Urinary bladder (tissue), 4 donors: ENCODE measurements at places on chromosomes 6 and 20.

- no peak for DNase-seq
Observed at GRCh38 chr6:74785236-74785635, 420.6 kb downstream of the COL12A1 start.

DNA sequence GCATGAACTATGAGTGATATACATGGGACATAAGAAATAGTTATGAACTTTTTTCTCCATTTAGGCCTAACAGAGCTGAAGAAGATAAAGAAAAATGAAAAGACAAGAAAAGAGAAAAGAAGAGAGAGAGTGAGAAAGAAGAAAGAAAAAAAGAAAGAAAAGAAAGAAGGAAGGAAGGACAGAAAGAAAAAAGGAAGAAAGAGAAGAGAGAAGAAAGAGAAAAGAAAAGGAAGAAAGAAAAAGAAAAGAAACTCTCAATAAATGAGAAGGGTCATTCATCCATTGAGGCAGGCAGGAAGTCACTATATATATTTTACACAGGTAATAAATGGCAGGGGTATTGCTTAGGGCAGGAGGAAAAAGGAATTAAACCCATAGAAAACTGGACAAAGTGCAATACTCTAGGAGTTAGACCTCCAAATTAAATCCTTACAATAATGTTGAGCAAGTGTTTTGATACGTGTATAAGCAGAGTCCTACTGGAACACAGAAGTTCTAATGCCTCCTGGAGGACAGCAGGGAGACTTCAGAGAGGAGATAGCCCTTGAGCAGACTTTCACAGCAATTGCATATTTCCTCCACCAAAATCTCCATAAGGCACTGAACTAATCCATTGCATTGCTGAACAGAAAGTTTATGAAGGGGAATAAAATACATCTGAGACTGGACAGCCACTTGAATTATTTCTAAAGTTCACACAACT is 86.4 kb upstream of the TENT5A start:
- DNase-seq = no peak

- DNase-seq = no peak
Observed at GRCh38 chr6:156348424-156348823, 428.8 kb upstream of the ARID1B start.

DNA sequence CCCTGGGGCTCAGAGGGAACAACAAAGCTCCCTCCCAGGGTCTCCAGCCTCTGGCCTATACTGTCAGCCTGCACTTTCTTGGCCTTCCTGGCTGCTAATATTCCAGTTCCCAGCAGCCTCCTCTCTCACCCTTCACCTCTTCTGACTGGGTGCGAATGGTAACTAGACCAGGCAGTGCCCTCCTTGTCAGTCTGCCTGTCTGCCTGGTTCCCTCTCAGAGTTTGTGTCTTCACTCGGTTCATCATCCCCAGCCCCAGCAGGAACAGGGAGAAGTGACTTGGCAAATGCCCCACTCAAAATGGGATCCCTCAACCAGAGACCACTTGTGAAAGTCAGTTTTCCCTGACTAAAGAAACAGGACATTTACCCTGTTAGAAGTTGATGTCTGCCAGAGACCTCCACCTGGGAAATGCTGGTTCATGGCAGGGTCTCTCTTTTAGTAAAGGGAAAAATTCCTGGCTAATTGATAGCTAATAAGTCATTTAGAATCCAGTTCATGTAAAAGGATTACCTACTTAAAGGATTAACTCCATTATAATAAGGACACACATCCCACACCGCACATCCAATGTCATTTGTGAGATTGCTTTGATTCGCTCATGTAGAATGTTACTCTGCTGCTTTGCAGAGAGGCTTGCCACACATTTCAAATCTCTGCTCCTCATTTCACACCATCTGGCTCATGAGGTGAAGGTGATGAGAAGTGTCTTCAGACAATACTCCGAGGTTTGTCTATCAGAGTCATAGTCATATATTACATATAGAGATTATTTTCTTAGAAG is 18.6 kb upstream of the MICB start:
- no peak for DNase-seq

- DNase-seq = no peak
Observed at GRCh38 chr6:53302678-53303360, 45.9 kb downstream of the ELOVL5 start.

- DNase-seq = no peak
Observed at GRCh38 chr20:32479012-32479411, 106.1 kb downstream of the NOL4L start.

DNA sequence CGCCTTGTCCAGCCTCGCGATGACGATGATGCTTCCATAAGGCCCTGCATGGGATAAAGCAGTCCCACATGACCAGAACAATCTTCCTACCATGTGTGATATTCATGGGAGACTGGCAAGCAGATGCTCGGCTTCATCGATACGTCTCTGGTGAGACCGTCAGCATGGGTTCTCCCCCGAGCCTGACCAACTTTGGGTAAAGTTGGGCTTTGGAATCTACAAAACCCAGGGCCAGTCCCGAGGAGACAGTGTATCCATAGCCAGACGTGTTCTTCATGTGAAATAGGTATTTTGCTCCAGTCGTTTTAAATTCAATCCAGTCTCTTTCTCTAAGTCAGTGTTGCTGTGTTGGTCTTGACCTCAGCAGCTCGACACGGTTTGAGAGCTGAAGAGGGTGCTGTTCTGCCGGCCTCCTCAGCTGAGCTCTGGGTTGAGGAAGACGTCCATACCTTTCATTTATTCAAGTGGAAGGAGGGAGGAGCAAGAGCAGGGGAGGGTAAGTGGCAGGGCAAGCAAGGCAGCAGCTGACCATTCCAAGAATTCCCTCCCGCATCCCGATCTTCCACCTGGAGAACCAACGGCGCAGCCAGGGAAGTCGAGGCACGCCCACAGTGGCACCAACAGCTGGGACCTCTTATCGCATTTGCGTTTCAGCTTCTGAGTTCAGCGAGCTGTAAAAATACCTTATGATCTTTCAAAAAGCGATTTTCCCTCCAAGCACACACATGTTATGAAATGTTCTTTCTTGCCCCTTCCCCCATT is 64.0 kb upstream of the THBS2 start:
- DNase-seq = no peak

GRCh38 chr20:35312318-35312717 is 20.1 kb upstream of the FAM83C start:
- DNase-seq = no peak

DNA sequence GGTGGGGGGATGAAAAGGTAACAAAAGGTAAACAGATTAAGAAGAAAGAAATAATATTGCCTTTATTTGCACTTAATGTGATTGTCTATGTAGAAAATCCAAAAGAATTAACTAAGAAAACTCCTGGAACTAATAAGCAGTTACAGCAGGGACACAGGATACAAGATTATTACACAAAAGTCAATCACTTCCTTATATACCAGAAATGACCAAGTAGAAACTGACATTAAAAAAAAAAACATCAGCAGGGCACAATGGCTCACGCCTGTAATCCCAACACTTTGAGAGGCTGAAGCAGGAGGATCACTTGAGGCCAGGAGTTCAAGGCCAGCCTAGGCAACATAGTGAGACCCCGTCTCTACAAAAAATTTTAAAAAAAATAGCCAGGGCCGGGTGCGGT is 123.2 kb upstream of the RIPOR2 start:
- no peak for DNase-seq

GRCh38 chr20:47991875-47992488 is 206.7 kb upstream of the SULF2 start:
- DNase-seq = no peak

GRCh38 chr6:140809694-140810101 is 1323.0 kb upstream of the GJE1 start:
- no peak for DNase-seq

- DNase-seq = no peak
Observed at GRCh38 chr6:10626154-10626741, 68.2 kb downstream of the C6orf52 start.

DNA sequence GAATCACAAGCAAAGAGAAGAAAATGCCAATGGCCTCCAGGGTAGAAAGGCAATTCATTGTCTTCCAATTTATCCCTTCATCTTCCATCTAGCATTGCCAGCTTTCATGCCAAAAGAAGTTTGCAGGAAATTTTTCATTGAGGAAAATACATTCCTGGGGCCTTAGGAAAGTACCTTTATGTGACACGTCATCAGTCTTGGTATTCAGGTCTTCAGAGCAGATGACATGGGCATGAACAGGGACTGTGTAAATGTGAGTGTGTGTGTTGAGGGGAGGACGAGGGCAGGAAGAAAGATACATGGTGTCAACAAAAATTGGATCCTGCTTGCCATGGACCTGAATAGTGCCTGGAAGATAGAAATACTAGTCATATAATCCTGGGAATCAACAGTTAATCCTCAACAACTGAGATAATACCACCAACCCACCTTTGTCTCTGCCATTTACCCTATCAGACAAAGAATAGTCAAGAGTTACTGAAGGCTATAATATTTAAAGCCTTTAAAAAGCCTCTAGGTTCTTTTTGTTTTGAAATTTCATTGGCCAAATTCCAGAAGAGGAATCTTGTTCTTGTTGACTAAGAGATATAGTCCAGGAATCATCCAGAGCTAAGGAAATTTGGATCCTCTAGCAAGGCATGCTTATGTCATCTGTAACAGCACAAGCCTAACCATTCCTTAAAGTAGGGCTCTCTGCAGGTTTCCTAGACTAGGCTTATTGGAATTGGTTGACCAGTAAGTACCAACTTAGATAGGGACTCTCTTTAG is 405.8 kb upstream of the SASH1 start:
- DNase-seq = no peak

DNA sequence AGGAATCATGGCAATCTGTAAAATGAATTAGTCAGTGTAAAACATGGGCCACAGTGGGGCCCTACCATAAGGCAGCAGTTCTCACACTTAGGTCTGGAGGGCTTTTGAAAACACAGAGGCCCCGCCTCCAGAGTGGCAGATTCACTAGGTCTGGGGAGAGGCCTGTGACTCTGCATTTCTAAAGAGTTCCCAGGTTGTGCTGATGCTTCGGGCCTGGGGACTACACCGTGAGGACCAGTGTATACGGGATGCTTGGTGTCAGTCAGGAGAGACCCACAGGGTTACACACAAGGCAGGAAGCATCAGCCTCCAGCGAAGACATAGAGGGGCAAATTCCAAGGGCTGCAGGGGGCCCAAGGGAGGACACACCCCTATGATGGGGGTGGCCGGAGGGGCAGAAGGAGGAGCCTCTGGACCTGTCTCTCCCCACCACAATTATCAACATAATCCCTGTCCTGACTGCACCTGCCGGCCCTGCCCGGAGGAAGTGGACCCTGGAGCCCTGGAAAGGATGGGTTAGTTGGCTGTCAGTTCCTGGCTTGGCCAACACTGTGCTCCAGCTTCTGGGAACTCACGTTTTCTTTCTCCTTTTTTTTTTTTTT is 46.7 kb downstream of the FGD2 start:
- no peak for DNase-seq

GRCh38 chr6:7124636-7125035 is 16.9 kb downstream of the RREB1 start:
- no peak for DNase-seq

- DNase-seq = no peak
Observed at GRCh38 chr6:107228754-107229153, 113.4 kb upstream of the BEND3 start.

DNA sequence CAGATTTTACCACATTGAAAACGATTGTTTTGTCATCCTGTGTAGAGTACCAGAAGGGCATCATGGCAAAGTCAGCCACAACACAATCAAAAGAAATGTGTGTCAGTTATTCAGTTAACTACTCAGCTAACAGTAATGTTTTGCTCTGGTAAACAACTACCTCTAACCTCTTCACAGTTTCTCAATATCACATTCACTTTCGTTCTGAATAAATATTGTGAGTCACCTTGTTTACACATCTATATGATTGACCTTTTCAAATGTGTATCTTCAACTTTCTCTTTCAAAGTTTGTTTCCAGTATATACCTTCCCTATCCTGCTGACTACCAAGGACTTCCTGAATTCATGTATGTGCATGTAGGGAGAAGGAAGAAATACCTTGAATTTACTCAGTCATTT is 216.6 kb upstream of the UFL1 start:
- DNase-seq = no peak

DNA sequence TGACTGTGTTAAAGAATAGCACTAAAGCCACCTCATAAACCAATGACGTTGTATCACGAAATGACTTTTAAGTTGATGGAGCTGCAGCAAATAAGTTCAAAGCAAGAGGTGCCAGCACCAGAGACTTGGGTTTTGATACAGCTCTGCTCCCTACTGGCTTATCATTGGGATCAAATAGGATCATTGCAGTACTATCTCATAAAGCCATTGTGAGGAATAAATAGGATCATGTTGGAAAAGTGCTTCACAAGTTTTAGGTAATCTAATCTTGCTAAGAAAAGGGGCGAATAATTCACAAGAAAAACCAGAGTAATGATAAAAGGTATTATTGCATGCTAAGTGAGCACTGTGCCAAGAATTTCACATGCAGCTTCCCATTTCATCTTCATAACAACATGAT is 10.4 kb upstream of the CEP85L start:
- no peak for DNase-seq

GRCh38 chr6:8855411-8855810 is 420.1 kb upstream of the SLC35B3 start:
- DNase-seq = no peak

DNA sequence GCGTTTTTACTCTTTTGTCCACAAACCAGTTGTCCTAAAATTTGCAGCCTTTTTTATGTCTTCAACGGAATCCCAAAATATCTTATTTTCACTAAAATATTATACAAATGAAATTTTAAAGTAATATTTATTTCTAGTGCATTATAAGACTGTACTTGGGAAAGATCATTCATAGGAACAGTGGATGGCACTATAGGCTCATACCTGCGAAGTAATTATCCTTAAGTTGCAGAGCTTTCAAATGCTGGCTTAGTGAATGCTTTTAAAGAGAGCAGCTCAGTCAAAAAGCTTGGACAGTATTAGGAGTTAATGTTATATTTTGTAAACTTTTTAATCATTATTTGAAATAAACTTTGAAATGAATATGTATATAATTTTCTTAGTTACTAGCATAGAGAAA is 254.9 kb downstream of the CDKAL1 start:
- no peak for DNase-seq

GRCh38 chr20:10971096-10971495 is 297.3 kb upstream of the JAG1 start:
- DNase-seq = no peak

GRCh38 chr6:108097882-108098281 is 23.3 kb upstream of the OSTM1 start:
- no peak for DNase-seq

- no peak for DNase-seq
Observed at GRCh38 chr6:111846492-111847409, 26.5 kb downstream of the FYN start.

DNA sequence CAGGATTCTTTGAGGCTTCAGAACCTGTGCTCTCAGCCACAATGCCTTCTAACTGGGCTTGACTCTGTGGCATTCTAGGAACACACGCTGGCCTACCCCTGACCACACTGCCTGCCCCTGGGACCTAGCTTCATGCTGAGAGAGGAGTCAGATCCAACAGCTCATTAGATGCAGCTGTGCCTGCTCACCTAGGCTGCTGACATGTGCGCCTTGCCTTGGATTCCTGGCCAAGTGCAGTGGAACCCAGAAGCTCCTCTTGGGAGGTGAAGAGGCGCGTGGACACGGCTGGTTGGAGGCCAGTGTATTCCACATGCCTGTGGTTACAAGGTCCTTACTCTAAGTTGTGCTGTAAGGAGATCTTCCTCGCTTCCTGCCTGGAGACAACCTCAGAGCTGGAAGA is 24.7 kb upstream of the KCNK16 start:
- no peak for DNase-seq
